ENCODE measurements at places on chromosomes 4 and X.
A peak's percentile ranks its signal among the peaks of the same experiment; 100 is the strongest.

DNA sequence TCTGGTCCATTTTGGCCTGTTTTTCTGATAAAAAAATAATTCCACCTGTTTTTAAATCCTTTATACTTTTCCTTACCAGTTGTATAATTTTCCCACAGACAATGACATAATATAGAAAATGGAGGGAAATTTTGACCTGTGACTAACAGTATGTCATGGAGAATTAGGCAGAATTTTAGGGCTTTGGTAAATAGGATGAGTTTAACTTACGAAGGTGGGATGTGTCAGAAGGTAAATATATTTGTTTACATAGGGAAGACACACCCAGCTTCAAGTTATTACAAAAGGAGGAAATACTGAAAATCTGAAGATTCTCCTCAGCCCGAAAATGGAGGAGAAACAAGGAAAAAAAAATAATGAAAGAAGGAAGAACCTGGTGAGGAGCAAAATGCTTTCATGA is 64.6 kb upstream of the PPP3CA start:
- no peak for DNase-seq

DNA sequence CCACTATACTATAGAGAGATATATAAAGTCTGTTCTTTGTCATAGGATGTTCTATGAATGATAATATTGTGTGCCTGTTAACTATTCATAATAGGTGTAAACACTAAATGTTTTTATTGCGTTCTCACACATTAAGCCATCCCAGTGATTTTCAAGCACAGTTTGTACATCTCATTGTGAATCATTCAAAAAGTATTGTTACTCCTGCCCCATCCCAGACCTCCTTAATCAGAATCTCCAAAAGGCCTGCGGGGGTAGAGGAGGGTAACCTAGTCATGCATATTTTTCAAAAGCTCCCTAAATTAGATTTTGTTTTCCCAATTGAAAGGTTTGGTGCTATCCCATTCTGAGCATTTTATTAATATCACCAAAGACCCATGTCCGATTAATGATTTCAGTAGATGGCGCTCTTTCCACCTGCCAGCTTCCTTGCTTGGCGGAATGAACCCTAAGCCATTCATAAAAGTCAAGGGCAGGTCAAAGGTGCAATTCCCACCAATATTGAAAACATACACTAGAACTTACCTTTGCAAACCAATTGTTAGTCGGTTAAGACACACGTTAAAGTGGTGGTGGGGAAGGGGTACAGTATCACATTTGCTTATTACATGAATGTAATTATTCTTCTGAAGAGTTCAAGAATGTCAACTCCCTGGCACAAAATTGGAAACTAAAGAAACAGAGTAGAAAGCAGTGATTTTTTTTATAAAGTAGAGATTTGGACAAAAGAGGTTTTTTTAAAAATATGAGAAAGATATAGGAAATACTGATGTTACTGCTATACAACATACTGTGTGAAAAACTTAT is 5.8 kb upstream of the TET2 start:
- DNase-seq, result no peak

GRCh38 chrX:27591938-27592337 is 1.8 kb downstream of the DCAF8L2 start:
- no peak for DNase-seq

DNA sequence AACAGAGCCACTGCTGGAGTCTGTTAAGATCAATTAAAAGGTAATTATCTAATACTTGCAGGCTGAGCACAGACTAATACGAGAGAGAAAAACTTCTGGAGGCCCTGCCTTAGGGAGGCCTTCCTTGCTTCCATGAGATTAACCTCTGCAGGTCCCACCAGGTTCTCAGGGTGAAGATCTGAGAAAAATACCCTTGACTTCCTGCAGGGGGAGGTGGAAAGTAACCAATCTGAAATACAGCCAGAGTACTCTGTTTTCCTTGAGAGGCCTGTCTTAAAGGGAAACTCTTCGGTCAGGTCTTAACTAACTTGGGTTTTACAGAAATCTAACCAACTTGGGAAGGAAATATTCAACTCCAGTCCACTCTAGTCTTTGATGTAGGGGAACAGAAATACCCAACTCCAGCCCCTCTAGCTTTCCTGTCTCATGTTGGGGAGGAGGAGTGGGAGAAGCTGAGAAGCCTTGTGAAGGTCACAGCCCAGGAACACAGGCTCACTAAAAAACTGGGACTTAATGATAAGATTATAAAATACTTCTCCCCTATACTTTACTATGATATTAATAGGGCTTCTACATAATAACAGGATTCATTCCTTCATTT is 77.1 kb downstream of the TBCK start:
- peak; percentile 6 for DNase-seq

DNA sequence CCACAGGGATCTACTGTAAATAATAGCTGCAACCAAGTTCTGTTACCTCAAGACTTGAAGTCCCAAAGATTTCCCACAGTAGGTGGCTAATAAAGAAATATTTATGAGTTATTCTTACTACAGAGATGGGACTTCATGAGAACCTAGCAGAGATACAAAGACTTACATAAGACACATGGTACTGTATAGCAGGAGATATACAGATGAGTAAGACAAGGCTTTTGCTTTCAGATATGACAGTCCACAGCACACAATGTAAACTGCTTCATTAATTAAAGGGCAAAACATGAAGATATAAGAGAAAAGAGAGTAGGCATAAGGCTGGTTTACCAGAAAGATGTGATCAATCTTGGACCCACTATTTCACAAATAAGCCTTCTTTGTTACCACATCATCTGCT is 6.6 kb downstream of the ANKRD17 start:
- no peak for DNase-seq

DNA sequence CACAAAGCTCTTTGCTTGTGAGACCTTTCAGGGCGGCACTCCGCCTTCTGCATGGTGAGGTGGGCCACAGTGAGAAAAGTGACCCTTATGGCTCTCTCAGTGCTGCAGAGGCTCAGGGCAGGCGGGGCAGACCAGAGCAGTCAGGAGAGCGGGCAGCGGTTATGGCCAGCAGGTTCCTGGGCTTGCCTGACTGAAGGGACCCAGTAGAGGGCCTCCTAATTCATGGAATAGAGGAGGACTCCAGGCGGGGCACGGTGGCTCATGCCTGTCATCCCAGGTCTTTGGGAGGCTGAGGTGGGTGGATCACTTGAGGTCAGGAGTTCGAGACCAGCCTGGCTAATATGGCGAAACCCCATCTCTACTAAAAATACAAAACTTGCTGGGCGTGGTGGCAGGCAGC is 91.4 kb downstream of the CLNK start:
- DNase-seq, result no peak

DNA sequence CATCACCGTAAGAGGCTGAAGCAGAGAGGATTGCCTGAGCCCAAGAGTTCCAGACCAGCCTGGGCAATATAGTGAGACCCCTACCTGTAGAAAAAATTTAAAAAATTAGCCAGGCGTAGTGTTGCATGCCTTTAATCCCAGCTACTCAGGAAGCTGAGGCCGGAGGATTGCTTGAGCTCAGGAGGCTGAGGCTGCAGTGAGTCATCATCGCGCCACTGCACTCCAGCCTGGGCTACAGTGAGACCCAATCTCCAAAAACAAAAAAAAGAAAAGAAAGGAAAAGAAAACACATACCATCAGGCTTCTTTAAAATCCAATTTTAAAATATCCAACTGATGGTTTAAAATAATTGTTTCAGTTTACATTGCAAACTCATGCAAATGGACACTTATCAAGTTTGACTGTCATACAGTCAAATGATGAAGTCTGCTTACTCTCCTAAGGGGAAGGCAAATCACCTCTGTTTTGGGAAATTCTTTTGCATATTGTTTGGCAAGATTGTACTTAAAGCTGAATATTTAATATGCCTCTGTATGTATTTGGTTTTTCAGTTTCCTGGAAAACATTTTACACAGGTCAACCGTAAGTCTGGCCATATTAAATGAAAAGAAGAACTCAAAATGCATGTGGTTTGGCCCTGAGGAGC is 23.7 kb upstream of the TENM3 start:
- no peak for DNase-seq

DNA sequence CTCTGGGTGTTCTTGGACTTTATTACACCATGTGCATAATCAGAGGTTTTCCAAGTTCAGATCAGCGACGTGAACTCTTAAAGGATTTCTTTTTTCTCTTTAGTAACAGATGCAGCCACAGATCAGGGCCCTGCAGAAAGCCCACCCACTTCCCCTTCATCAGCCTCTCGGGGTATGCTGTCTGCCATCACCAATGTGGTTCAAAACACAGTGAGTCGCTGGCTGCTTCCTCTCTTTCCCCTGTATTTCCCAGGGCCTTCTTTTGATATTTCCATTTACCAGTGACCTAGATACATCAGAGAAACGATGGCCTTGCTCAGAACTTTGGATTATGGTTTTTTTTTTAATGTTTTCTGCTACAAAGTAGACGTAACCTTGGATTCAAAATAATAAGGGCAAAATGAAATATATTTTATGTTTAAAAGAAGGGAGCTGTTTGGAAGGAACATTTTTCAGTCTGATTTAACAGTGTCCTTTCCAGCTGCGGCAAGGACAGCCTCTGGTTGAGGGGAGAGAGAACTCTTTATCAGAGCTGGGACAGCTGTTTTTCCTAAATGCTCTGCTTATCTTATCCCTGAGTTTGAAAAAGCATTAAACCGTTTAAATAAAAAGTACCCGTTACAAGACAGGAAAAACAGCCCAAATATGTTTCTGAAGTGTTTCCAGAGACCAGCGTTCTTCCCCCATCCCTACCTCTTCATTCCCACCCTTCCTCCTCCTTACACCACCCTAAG is 38.2 kb downstream of the FAM114A1 start:
- DNase-seq, result no peak

GRCh38 chr4:168883513-168883912 is 126.5 kb downstream of the CBR4 start:
- no peak for DNase-seq
